ENCODE measurements at places on chromosomes 4 and X. TPM values are rescaled to one million over a fixed set of nuclear protein-coding genes. Genes with fewer than 3 reads are reported as not detected.

Gene HSD17B13
- total RNA-seq = 1.8 TPM

- ATAC-seq = no peak
These were observed 103.8 kb upstream of the ATP6AP2 start for GRCh38 chrX:40476958-40477357.

DNA sequence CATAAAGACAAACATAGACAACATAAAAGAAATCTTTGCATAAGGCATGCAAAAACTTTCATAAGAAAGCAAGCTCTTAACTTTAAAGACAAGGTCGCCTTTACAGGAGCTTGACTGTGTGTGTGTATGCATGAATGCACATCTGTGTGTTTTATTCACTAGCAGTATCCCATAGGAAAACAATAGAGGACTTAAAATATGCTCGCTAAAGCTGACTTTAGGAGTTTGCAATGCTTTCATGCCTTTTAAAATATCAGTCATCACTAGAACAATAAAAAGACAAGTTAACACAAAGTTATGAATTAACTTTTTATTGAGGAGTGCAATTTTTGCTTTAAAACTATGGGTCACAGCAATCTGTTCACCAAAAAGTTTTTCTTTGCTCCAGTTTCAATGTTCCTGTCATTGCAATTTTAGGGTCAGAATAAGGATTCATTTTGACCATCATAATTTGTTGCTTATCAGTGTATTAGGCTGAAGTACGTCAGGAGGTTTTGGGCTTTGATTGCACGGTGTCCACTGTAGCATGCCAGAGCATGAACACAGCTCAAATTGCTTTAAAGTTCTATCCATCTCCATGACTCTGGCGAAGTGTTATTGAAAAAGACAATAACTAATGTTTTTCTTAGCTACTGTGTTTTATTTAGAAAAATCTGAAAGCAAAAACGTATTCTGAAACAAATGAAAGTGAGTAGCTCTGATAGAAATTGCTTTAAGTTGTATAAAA lies 36.9 kb downstream of the ANXA10 start:
- no peak for ATAC-seq

DNA sequence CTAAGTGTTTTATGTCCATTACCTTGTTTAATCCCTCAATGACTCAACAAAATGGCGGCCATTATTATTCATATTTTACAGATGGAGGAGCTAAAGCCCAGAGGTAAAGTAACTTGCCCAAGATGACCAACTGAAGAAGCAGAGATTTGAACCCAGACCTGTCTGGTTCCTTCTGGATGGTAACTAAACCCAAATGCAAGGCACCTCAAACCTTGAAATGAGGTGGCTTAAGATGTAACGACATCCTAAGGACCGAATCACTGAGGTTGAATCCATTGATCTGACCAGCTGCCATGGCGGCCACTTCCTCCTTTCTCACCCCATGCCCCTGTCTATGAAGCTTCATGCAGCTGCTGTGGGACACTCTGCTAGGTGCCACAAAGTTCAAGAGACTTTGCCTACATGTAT lies 932 bp downstream of the TLR10 start:
- no peak for ATAC-seq

DNA sequence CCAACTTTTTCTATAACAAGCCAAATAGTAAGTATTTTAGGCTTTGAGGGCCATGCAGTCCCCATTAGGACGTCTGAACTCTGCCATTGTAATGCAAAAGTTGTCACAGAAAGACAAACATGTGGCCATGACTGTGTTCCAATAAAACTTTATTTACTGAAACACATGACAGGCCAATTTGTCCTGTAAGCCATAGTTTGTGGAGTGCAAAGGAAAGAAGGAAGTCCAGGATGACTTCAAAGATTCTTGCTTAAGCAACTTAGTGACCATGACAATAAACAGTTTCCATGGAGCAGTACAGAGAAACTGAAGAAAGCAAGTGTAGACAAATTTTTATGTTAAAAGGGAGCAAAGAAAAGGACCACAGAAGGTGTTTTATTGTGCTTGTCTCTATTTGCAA lies 35.0 kb upstream of the MYOZ2 start:
- no peak for ATAC-seq

DNA sequence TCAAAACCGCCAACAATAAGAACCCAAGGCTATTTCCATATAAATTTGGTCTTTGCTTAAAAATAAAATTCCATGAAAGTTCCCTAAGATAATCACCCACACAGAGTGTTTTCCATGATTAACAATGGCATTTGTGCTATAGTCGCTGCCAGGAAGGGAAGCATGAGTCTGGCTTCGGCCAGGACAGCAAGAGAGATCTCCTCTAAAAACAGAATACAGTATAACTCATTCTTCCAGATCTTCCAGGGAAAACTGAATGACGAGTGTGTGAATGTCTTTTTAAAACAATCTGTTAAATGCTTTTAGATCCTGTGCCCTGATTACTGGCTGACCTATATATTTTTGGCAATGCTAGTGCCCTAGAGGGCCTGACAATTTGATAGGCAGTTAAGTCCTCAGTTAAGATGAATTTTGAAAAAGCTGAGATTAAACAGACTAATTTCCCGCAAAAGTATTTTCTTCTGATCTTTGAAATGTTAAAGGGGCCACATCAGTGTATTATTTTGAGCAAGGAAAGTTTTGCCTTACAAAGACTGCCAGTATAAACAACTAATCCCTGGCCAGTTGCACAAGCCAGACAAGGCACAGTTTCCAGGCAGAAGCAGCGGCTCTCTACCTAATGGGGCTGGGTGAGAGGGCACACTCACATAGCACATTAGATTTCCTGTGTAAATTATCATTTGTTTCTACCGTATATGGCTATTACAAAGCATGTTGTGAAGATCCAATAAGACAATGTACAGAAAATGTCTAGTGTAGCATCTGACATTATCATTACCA lies 127.3 kb downstream of the DCHS2 start:
- peak; percentile 26 for ATAC-seq

Gene GAGE10
- not detected for total RNA-seq

GRCh38 chr4:86587381-86588140 lies 6.6 kb upstream of the PTPN13 start:
- ATAC-seq = no peak

Gene UTP14A
- 21.0 TPM for total RNA-seq
